ENCODE measurements at places on chromosomes 3 and 15.

DNA sequence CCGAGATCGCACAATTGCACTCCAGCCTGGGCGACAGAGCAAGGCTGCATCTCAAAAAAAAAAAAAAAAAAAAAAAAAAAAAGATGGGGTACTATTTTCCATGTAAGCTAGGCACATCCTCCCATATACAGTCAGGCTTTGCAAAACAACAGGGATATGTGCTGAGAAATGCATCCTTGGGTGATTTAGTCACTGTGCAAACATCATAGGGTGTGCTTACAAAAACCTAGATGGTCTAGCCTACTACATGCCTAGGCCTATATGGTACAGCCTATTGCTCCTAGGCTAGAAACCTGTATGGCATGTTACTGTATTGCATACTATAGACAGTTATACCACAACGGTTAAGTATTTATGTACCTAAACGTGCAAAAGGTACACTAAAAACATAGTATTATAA, 75.0 kb downstream of the TTBK2 start:
- DNase-seq = no peak

DNA sequence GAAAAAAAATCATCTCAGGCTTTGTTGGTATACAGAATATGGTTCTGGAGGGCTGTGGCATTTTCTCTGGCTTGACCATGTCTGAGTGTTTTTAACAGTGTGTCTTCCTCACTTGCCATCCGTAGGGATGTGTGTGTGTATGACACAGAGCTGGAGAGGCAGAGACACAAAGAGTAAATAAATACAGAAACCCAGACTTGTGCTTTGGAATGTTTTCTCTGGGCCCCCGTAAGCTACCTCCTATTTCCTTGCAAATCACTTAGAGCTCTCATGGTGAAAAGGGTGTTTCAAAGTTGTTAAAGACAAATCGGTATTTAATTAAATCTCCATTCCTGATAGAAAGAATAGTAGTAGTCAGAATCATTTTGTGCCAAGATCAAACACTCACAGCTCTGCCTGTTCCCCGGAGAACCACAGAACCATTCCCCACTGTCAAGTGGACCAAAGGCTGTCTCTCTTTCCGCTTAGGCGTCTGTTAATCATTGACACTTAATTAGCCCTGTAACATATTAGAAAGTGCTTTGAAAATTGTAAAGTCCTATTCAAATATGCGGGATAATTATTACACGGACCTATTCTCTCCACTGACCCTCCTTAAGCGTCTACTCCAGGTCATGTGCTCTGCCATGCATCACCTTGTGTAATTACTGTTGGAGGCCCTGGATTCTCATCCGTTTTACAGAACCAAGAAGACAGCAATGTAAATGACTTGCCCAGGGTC, 313.6 kb upstream of the TLE3 start:
- no peak for DNase-seq

GRCh38 chr15:71392861-71393283, 277.6 kb downstream of the THSD4 start:
- no peak for DNase-seq

DNA sequence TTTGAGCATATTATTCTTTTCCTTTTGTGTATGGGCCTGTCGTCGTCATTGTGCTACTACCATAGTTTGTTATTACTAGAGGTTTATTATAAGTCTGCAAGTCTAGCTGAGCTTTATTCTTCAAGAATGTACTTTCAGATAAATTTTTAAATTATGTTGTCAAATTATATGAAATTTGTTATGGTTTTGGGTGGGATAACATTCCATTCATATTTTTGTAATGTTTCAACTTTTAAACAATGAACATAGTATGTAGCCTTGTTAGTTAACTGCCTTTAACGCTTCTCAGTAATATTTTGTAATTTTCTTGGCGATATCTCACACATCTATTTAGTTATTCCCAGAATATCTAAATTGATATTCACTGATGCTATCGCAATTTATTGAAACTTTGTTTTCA, 41.6 kb upstream of the GOLGA8B start:
- no peak for DNase-seq

- no peak for DNase-seq
Measured at GRCh38 chr3:132444383-132444782, 27.1 kb downstream of the DNAJC13 start.
